Aorta (tissue), 5 donors: ENCODE measurements at places on chromosomes 1 and 21. TPM values are rescaled to one million over a fixed set of nuclear protein-coding genes. Genes with fewer than 3 reads are reported as not detected.

RHD gene
- total RNA-seq = not detected

GRCh38 chr1:160664573-160665051 is 17.8 kb upstream of the SLAMF1 start:
- H3K4me1 ChIP-seq = no peaks in the 10 kb centered on the region
- no peak overlapping the region for H3K27ac ChIP-seq
- no peak overlapping the region for H3K4me3 ChIP-seq
- H3K27me3 ChIP-seq = no peaks in the 10 kb centered on the region
- no peak for DNase-seq
- no peaks in the 10 kb centered on the region for H3K36me3 ChIP-seq

UTS2 gene
- total RNA-seq = 0.26 TPM

C2CD2 gene
- 59.8 TPM for total RNA-seq

- H3K4me1 ChIP-seq = no peaks in the 10 kb centered on the region
- DNase-seq = peak; percentile 81
- H3K27me3 ChIP-seq = no peaks in the 10 kb centered on the region
- H3K4me3 ChIP-seq = no peak overlapping the region
Measured at GRCh38 chr1:167121375-167122120, 27.7 kb downstream of the STYXL2 start.
